Colonic mucosa (tissue), 4 donors: ENCODE measurements at places on chromosomes 2 and 18. TPM values are rescaled to one million over a fixed set of nuclear protein-coding genes. Genes with fewer than 3 reads are reported as not detected.

The FAP gene
- total RNA-seq, result 1.1 TPM

The COLEC12 gene
- total RNA-seq, result 4.7 TPM

GRCh38 chr2:234348081-234348480 is 148.8 kb downstream of the ARL4C start:
- H3K4me1 ChIP-seq, result no peaks in the 10 kb centered on the region
- H3K27me3 ChIP-seq, result no peaks in the 10 kb centered on the region
- no peak for DNase-seq
- H3K36me3 ChIP-seq, result no peaks in the 10 kb centered on the region

- H3K4me1 ChIP-seq, result no peaks in the 10 kb centered on the region
- no peaks in the 10 kb centered on the region for H3K27me3 ChIP-seq
- no peak for DNase-seq
- H3K36me3 ChIP-seq, result no peaks in the 10 kb centered on the region
These were observed 440.5 kb upstream of the SMIM21 start for GRCh38 chr18:75868031-75868430.

DNA sequence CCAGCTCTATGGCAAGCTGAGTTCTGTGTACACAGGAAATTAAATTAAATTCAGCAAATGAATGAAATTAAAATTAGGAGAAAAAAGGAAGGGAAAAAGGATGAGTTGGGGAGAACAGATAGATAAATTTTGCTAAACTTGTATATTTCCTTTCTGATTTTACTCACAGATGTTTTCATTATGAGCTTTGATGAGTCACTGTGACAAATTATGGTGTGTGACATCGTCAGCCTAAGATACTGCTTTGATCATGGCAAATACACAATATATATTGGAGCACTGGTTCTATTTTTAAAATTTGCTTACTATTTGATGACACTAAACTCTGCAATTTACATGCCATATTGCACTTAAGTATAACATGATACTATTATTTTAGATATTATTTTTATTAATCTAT is 464.6 kb upstream of the SPHKAP start:
- H3K27me3 ChIP-seq, result no peaks in the 10 kb centered on the region
- no peaks in the 10 kb centered on the region for H3K4me1 ChIP-seq
- no peak overlapping the region for H3K4me3 ChIP-seq
- H3K36me3 ChIP-seq, result no peaks in the 10 kb centered on the region
- no peak for DNase-seq
- no peak overlapping the region for H3K27ac ChIP-seq

The GKN1 gene
- not detected for total RNA-seq

- H3K4me1 ChIP-seq, result peaks cover 6% of the 10 kb centered on the region
- H3K36me3 ChIP-seq, result no peaks in the 10 kb centered on the region
- no peaks in the 10 kb centered on the region for H3K27me3 ChIP-seq
These were observed 44.6 kb downstream of the ITGB1BP1 start for GRCh38 chr2:9378433-9379390.

DNA sequence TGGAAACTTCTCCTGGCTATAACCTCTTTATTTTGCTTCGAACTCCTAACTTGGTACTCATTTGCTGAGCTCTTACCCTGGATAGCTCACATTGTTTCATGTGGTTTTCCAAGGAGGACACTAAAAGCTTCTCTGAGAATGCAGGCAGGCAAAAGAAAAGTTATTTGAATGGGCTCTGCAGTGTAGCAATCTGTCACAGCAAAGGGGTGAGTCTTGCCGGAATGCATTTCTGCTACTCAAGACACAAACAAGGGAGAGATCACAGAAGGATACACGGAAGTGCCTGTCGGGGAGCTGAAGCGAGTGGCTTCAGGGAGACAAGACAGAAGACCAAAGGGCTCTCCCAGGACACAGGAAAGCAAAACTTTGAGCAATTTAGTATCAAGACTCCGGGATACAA is 265.4 kb downstream of the SS18 start:
- H3K4me3 ChIP-seq, result no peak overlapping the region
- H3K4me1 ChIP-seq, result no peaks in the 10 kb centered on the region
- no peak overlapping the region for H3K27ac ChIP-seq
- DNase-seq, result no peak
- no peaks in the 10 kb centered on the region for H3K27me3 ChIP-seq
- H3K36me3 ChIP-seq, result no peaks in the 10 kb centered on the region

GRCh38 chr2:74577448-74577847 is 22.9 kb downstream of the DOK1 start:
- no peak for DNase-seq
- no peak overlapping the region for H3K4me3 ChIP-seq
- no peak overlapping the region for H3K27ac ChIP-seq
- H3K36me3 ChIP-seq, result no peaks in the 10 kb centered on the region
- H3K4me1 ChIP-seq, result no peaks in the 10 kb centered on the region
- H3K27me3 ChIP-seq, result no peaks in the 10 kb centered on the region

The DNAH7 gene
- total RNA-seq, result 2.0 TPM

GRCh38 chr2:176514805-176515500 is 245.7 kb downstream of the MTX2 start:
- no peak for DNase-seq
- no peak overlapping the region for H3K27ac ChIP-seq
- no peak overlapping the region for H3K4me3 ChIP-seq
- no peaks in the 10 kb centered on the region for H3K36me3 ChIP-seq
- H3K4me1 ChIP-seq, result no peaks in the 10 kb centered on the region

The OTX1 gene
- not detected for total RNA-seq

GRCh38 chr18:28725876-28726275 is 548.9 kb upstream of the CDH2 start:
- DNase-seq, result no peak
- no peaks in the 10 kb centered on the region for H3K4me1 ChIP-seq
- H3K27me3 ChIP-seq, result no peaks in the 10 kb centered on the region

The CYRIA gene
- 3.8 TPM for total RNA-seq

- no peaks in the 10 kb centered on the region for H3K36me3 ChIP-seq
- H3K27me3 ChIP-seq, result no peaks in the 10 kb centered on the region
- no peaks in the 10 kb centered on the region for H3K4me1 ChIP-seq
- no peak overlapping the region for H3K27ac ChIP-seq
- no peak overlapping the region for H3K4me3 ChIP-seq
These were observed 219.3 kb upstream of the TMEFF2 start for GRCh38 chr2:192413812-192414681.

DNA sequence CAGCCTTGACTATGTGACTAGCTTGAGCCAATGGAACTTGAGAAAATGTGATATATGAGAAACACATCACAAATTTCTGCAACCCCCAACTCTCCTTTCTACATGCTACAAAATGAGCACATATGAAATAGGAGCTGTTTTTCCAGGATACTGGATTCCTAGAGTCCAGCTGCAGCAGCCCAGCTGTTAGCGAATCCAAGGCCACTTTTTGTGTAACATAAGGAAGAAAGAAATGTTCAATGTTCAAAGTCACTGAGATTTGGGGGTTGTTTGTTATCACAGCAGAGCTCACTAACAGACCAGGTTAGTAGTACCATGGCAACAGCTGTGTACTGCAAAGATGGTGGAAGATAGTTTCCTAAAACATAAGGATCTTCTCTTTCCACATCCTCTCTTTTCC is 12.6 kb upstream of the COL6A3 start:
- no peaks in the 10 kb centered on the region for H3K36me3 ChIP-seq
- DNase-seq, result no peak
- no peak overlapping the region for H3K4me3 ChIP-seq
- H3K4me1 ChIP-seq, result no peaks in the 10 kb centered on the region
- H3K27me3 ChIP-seq, result no peaks in the 10 kb centered on the region
- no peak overlapping the region for H3K27ac ChIP-seq

The MAP3K20 gene
- 38.9 TPM for total RNA-seq

The MC5R gene
- total RNA-seq, result not detected

The TMEFF2 gene
- total RNA-seq, result 0.37 TPM

- no peaks in the 10 kb centered on the region for H3K4me1 ChIP-seq
- H3K4me3 ChIP-seq, result no peak overlapping the region
- DNase-seq, result no peak
- H3K36me3 ChIP-seq, result no peaks in the 10 kb centered on the region
These were observed 554.7 kb downstream of the NUP35 start for GRCh38 chr2:183678908-183679307.

GRCh38 chr2:45825001-45825651 is 173.7 kb downstream of the PRKCE start:
- H3K36me3 ChIP-seq, result no peaks in the 10 kb centered on the region
- H3K27me3 ChIP-seq, result no peaks in the 10 kb centered on the region

- no peaks in the 10 kb centered on the region for H3K36me3 ChIP-seq
- no peak overlapping the region for H3K27ac ChIP-seq
- no peak for DNase-seq
- H3K27me3 ChIP-seq, result no peaks in the 10 kb centered on the region
These were observed 29.6 kb downstream of the ARL4C start for GRCh38 chr2:234467289-234467688.

GRCh38 chr2:36664696-36665076 is 31.8 kb upstream of the VIT start:
- H3K27ac ChIP-seq, result no peak overlapping the region
- no peak for DNase-seq
- H3K4me1 ChIP-seq, result no peaks in the 10 kb centered on the region
- no peak overlapping the region for H3K4me3 ChIP-seq
- H3K27me3 ChIP-seq, result no peaks in the 10 kb centered on the region
- H3K36me3 ChIP-seq, result no peaks in the 10 kb centered on the region

The DTYMK gene
- 22.6 TPM for total RNA-seq

DNA sequence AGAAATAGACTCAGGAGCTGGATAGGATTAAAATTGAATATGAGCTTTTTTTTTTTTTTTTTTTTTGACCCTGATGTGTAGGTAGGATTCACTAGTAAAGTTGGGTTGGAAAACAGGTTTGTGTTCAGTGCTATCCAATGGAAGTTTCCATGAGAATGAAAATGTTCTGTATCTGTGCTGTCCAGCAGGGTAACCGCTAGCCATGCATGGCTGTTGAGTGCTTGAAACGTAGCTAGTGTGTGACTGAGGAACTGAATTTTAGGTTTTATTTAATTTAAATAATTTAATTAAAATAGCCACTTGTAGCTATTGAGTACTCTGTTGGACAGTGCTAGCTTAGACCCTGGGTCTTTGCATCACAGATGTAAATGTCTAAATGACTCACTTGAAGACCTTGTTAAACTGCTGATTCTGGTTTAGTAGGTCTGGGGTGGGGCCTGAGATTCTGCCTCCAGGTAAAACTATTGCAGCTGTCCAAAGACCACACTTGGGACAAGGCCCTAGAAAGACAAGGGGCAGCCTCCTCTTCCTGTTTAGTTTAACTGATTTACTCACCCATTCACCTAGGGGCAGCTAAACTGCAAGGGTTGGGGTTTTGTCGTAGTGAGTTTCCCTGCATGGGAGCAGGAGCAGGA is 84.7 kb upstream of the STON1 start:
- H3K27me3 ChIP-seq, result no peaks in the 10 kb centered on the region
- DNase-seq, result no peak
- H3K27ac ChIP-seq, result no peak overlapping the region
- no peaks in the 10 kb centered on the region for H3K4me1 ChIP-seq
- H3K36me3 ChIP-seq, result no peaks in the 10 kb centered on the region
- H3K4me3 ChIP-seq, result no peak overlapping the region

GRCh38 chr2:186903216-186903615 is 54.2 kb upstream of the ZSWIM2 start:
- H3K27ac ChIP-seq, result no peak overlapping the region
- no peak overlapping the region for H3K4me3 ChIP-seq
- no peak for DNase-seq

- H3K27ac ChIP-seq, result no peak overlapping the region
- no peaks in the 10 kb centered on the region for H3K36me3 ChIP-seq
- H3K4me3 ChIP-seq, result no peak overlapping the region
- no peaks in the 10 kb centered on the region for H3K4me1 ChIP-seq
- no peak for DNase-seq
These were observed 201.2 kb upstream of the CDH20 start for GRCh38 chr18:61132031-61132430.

- no peaks in the 10 kb centered on the region for H3K27me3 ChIP-seq
- no peaks in the 10 kb centered on the region for H3K36me3 ChIP-seq
- no peak for DNase-seq
These were observed 69.1 kb downstream of the PHLPP1 start for GRCh38 chr18:62784338-62784965.

DNA sequence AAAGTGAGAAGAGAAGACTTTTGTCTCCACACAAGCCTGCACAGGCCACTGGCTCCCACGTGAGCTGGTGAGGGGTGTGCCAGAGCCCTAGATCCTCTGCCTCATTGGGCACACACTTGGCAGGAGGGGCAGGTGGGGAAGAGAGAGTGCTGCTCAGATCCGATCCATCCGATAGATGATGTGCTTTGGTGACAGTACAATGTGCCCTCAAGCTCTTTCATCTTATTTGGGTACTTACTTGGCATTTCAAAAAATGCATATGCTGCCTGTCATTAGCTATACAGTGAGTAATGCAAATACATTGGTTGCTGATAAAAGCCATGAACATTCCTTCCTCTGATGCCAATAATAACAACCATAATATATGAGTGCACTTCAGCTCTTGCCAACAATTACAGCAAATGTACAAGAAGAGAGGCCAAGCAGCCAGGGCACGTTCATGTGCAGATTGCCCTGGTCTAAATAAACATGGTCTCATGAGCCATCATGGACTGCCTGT is 255.3 kb downstream of the VAPA start:
- no peak overlapping the region for H3K27ac ChIP-seq
- H3K36me3 ChIP-seq, result no peaks in the 10 kb centered on the region
- no peaks in the 10 kb centered on the region for H3K4me1 ChIP-seq
- no peaks in the 10 kb centered on the region for H3K27me3 ChIP-seq
- H3K4me3 ChIP-seq, result no peak overlapping the region

DNA sequence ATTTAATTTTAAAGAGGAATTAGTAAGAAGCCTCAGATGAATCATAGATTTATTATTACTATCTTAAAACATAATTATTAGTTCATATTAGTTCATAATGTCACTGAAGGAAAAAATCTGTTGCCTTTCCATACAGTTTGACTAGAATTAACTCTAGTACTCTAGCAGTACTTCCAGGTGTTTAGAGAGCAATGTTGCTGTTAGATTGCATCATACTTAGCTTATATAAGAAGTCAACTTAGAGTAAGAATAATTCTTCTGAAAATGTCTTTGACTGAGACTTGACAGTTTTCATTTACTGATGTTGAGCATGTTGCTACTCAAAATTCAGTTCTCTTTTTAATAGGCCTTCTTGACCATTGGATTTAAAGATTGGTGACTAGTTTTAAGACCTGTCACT is 4.7 kb downstream of the RAB3GAP1 start:
- H3K4me1 ChIP-seq, result no peaks in the 10 kb centered on the region
- no peaks in the 10 kb centered on the region for H3K27me3 ChIP-seq
- no peak overlapping the region for H3K4me3 ChIP-seq

- H3K36me3 ChIP-seq, result no peaks in the 10 kb centered on the region
- H3K4me1 ChIP-seq, result no peaks in the 10 kb centered on the region
- H3K27ac ChIP-seq, result no peak overlapping the region
- no peaks in the 10 kb centered on the region for H3K27me3 ChIP-seq
- no peak for DNase-seq
These were observed 43.9 kb downstream of the SS18 start for GRCh38 chr18:26046419-26047077.

DNA sequence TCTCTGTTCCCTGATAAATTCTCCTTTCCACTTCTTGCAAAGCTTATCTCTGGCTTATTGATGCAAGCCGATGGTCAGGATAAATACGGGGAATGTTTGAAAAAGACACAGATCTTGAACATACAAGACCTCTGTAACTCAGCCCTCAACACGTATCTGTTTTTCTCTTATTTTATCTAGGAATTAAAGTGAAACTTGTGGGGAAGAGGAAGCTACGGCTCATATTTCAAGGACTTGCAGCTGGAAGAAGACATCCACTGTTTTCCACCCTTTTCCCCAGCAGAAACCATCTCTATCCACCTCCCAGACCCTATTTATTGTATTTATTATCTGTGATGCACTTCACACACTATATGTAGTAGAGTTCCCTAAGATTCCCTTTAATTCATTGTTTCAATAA is 98.4 kb upstream of the TANK start:
- no peak for DNase-seq
- no peak overlapping the region for H3K4me3 ChIP-seq
- H3K36me3 ChIP-seq, result no peaks in the 10 kb centered on the region
